Small intestine (tissue), 16 donors: ENCODE measurements at places on chromosomes 6 and 20.

GRCh38 chr6:56235245-56235644, 12.1 kb downstream of the COL21A1 start:
- no peak for DNase-seq
- no peaks in the 10 kb centered on the region for H3K27me3 ChIP-seq
- H3K4me3 ChIP-seq, result no peak overlapping the region
- H3K36me3 ChIP-seq, result no peaks in the 10 kb centered on the region

DNA sequence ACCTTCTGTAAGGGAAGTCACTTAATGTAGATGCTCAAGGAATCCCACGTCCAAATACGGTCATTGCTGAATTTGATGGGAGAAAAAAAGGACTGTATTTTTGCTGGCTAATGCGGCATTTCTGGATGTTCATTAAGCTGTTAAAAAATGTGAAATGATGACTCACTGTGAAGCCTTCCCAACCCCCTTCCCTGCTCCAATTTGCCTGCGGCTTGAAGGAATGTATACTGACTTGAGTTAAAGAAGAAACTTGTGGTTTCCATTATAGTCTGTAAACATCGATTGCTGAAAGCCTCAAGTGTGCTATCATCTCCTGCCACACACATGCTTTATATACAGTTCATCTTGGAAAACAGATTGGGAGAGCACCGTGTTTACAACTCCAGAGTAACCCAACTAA, 249.1 kb upstream of the JAG1 start:
- no peak overlapping the region for H3K27ac ChIP-seq
- no peaks in the 10 kb centered on the region for H3K4me1 ChIP-seq
- H3K27me3 ChIP-seq, result no peaks in the 10 kb centered on the region
- no peak overlapping the region for H3K4me3 ChIP-seq

- no peaks in the 10 kb centered on the region for H3K36me3 ChIP-seq
- H3K27ac ChIP-seq, result no peak overlapping the region
- no peak overlapping the region for H3K4me3 ChIP-seq
- no peaks in the 10 kb centered on the region for H3K4me1 ChIP-seq
Measured at GRCh38 chr6:119879731-119880130, 530.2 kb upstream of the MAN1A1 start.

- no peaks in the 10 kb centered on the region for H3K27me3 ChIP-seq
- no peak overlapping the region for H3K4me3 ChIP-seq
- no peaks in the 10 kb centered on the region for H3K36me3 ChIP-seq
Measured at GRCh38 chr6:95877480-95877879, 138.3 kb upstream of the FUT9 start.

- no peaks in the 10 kb centered on the region for H3K27me3 ChIP-seq
- H3K27ac ChIP-seq, result no peak overlapping the region
- DNase-seq, result no peak
- peaks cover 16% of the 10 kb centered on the region for H3K4me1 ChIP-seq
Measured at GRCh38 chr6:34243901-34244884, 4.6 kb downstream of the SMIM29 start.

GRCh38 chr20:38926142-38926933, at the start of gene FAM83D:
TSS of gene FAM83D (plus strand) at chr20:38926417. CDS start at chr20:38926443, 26 bp downstream.
- no peaks in the 10 kb centered on the region for H3K4me1 ChIP-seq
- H3K27me3 ChIP-seq, result no peaks in the 10 kb centered on the region
- H3K36me3 ChIP-seq, result no peaks in the 10 kb centered on the region
- no peak within 1 kb of the TSS for H3K27ac ChIP-seq
- peak; percentile 98 for DNase-seq

- peak; percentile 14 for DNase-seq
- no peaks in the 10 kb centered on the region for H3K36me3 ChIP-seq
Measured at GRCh38 chr6:110534731-110535492, 58.5 kb upstream of the SLC22A16 start.

DNA sequence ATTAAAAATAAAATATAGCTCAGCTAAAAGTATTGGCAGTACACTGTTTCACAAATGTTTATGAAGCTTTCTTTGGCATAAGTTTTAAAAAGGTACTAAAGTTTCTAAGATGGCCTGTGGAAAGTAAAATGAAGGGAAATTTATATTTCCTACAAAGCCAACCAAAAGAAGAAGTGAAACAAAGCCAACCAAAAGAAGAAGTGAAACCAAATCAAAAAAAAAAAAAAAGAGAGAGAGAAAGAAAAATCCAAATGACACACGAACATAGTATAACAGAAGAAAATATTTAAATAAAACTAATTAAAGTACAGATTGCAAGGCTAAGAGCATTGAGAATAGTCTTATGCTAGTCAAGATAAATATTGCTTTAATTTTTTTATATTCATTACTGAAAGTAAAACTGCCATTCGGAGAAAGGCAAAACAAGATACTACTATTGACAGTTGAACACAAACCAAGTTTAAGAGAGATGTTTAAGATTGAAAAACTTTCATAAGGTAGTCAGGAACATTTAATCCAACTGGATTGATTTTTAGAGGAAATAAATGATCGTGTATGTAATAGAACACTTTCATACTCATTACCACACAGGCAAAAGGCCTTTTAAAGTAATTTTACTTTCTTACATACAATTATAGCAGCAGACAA, 12.8 kb upstream of the KHDRBS2 start:
- no peak overlapping the region for H3K27ac ChIP-seq
- H3K4me1 ChIP-seq, result peaks cover 5% of the 10 kb centered on the region
- no peaks in the 10 kb centered on the region for H3K27me3 ChIP-seq
- DNase-seq, result no peak

GRCh38 chr6:162620073-162620472, 107.5 kb downstream of the PRKN start:
- no peak overlapping the region for H3K4me3 ChIP-seq
- no peak for DNase-seq
- H3K36me3 ChIP-seq, result no peaks in the 10 kb centered on the region

DNA sequence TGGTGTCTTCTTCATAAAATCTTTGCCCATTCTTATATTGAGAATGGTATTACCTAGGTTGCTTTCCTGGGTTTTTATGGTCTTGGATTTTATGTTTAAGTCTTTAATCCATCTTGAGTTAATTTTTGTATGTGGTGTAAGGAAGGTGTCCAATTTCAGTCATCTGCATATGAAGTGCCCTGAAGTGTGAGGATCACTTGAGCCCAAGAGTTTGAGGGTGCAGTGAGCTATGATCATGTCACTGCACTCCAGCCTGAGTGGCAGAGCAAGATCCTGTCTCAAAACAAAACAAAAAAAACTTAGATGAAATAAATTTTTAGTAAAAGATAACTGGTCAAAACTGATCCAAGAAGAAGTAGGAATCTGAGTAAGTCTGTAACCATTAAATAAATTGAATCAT, 215.4 kb downstream of the TBC1D7 start:
- no peaks in the 10 kb centered on the region for H3K4me1 ChIP-seq
- H3K36me3 ChIP-seq, result no peaks in the 10 kb centered on the region
- DNase-seq, result no peak
- H3K27me3 ChIP-seq, result no peaks in the 10 kb centered on the region

DNA sequence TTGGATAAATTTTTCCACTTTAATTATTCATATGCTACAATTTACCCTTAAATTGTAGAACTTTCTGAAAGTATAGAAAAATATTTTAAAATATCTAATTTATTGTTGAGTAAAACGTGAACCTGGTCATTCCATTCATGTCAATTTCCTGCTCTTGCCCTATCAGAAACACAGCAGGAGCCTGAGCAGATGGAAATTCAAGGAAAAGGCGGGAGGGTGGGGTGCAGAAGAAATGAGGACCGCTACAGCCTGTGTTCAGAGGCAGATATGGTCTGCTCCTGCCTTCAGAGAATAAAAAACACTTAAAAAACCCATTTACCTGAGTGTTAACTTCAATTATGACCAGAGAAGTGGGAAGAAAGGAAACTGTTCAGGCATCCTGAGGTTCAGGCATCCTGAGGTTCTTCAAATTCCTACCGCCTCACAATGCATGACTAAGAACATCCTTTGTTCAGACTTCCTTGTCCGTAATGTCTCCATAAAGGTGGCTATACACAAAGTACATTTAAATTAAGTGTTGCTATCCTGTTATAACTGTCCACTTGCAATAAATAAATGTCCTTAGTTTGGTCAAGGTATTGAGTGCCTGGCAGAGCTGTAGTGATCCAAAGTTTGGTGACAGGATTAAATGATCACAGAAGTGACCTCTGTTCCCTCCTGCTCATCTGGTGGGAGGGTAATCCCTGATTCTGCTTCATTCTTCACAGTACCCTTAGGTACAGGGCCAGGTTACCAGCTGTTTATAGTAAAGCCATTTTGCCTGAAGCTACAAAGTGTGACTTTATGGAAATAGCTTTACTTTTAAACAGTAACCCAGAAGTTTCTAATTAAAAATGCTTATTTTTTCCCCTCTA, 109.1 kb downstream of the MAN1A1 start:
- H3K4me1 ChIP-seq, result no peaks in the 10 kb centered on the region
- H3K36me3 ChIP-seq, result peaks cover 7% of the 10 kb centered on the region
- no peak overlapping the region for H3K27ac ChIP-seq

- no peak overlapping the region for H3K27ac ChIP-seq
- no peak for DNase-seq
- no peaks in the 10 kb centered on the region for H3K36me3 ChIP-seq
- H3K4me1 ChIP-seq, result no peaks in the 10 kb centered on the region
Measured at GRCh38 chr6:145699462-145699861, 35.9 kb downstream of the EPM2A start.

GRCh38 chr6:56541030-56541600, 101.6 kb downstream of the DST start:
- no peaks in the 10 kb centered on the region for H3K27me3 ChIP-seq
- peak overlapping the region; percentile 95 for H3K27ac ChIP-seq
- DNase-seq, result peak; percentile 79
- H3K4me1 ChIP-seq, result peaks cover 4% of the 10 kb centered on the region
- H3K4me3 ChIP-seq, result peak overlapping the region; percentile 67
- peaks cover 8% of the 10 kb centered on the region for H3K36me3 ChIP-seq

DNA sequence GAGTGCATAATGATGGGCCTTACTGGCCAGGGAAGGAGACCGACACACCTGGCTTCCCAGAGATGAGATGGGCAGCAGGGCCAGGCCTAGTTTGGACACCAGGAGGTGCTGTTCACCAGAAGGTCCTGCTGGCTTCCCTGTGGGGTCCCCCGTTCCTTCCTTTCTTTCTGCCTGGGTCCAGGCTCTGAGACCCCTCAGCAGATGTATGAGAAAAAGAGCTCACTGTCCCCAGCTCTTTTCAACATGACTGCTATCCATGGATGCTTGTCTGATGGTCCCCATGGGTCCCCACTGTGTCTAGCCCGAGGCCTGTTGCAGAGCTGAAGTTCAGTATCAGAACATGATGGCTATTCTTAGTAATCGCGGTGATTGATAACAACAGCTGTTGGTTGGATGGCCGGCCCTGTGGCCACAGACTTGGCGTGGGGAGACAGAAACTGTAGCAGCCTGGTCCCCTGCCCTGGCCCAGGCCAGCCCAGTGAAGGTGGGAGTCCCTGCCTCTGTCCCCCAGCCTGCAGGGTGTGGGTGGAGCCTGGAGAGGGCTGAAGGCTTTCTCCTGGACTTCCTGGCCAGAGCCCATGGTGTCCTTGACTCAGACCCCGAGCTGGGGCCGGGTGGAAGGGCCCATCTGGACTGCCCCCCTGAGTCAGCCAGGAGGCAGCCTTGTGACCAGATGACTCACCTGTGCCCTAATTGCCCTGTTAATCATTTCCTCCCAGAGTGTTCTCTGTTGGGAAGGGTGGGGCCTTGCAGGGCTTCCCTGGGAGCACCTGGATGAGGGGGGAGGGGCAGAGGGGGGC, 9.9 kb upstream of the BAK1 start:
- H3K27ac ChIP-seq, result peak overlapping the region; percentile 97
- no peaks in the 10 kb centered on the region for H3K36me3 ChIP-seq
- H3K27me3 ChIP-seq, result no peaks in the 10 kb centered on the region
- H3K4me3 ChIP-seq, result no peak overlapping the region
- H3K4me1 ChIP-seq, result peaks cover 2% of the 10 kb centered on the region

- no peaks in the 10 kb centered on the region for H3K27me3 ChIP-seq
- H3K36me3 ChIP-seq, result peaks cover 11% of the 10 kb centered on the region
- H3K4me3 ChIP-seq, result peak overlapping the region; percentile 99
- peak; percentile 57 for DNase-seq
- H3K4me1 ChIP-seq, result peaks cover 12% of the 10 kb centered on the region
Measured at GRCh38 chr20:6008254-6008653, 45.6 kb downstream of the LRRN4 start.

GRCh38 chr6:89430201-89430962, 2.6 kb upstream of the ANKRD6 start:
- no peaks in the 10 kb centered on the region for H3K4me1 ChIP-seq
- H3K36me3 ChIP-seq, result no peaks in the 10 kb centered on the region
- H3K4me3 ChIP-seq, result no peak overlapping the region
- H3K27ac ChIP-seq, result no peak overlapping the region

DNA sequence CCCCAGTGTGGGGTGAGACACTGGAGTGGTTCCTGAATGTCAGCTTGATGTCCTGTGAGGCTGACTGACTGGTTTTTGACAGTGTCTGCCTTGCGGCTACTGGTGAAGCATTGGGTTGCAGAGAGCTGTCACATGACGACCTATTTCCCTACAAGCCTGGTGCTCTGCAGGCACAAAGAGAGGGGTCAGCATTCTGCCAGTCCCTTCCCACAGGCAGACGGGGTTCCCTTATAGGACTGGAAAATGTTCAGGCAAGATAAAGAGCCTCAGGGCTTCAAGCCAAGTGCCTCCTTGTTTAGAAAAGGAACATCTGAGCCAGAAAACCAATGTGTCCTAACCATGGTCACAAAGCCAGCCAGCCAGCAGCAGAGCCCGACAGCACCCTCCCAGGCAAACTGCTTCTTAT, 11.0 kb downstream of the LY86 start:
- H3K36me3 ChIP-seq, result no peaks in the 10 kb centered on the region
- no peaks in the 10 kb centered on the region for H3K4me1 ChIP-seq
- H3K27me3 ChIP-seq, result no peaks in the 10 kb centered on the region
- no peak for DNase-seq

DNA sequence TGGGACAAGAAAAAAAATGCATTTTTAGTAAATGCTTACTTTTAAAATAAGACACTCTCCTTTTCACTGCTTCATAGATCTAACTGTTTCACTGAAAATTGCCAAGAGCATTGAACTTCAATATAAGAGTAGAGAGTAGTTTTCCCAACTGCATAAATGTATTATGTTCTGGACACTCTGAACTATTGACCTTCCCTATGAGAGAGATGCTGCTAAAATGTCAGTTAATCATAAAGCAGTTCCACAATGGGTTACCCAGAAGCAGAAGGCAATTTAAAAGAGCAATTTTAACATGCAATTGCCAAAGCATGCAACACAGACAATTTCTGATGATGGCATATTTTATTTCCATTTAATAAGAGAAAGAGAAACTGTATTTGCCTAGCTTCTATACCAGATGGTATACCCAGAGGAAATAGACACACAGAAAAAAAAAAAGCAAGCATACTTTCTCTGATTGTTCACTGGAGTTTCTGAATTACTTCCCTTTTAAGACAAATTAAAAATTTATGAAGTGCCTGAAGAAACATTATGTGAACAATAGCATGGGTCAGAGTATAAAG, 279.1 kb upstream of the THEMIS start:
- no peak for DNase-seq
- peaks cover 4% of the 10 kb centered on the region for H3K36me3 ChIP-seq
- no peaks in the 10 kb centered on the region for H3K4me1 ChIP-seq
- H3K27ac ChIP-seq, result no peak overlapping the region
- H3K27me3 ChIP-seq, result no peaks in the 10 kb centered on the region

- H3K27ac ChIP-seq, result no peak overlapping the region
- no peak for DNase-seq
- H3K4me1 ChIP-seq, result no peaks in the 10 kb centered on the region
- H3K36me3 ChIP-seq, result no peaks in the 10 kb centered on the region
Measured at GRCh38 chr6:21536280-21536766, 57.2 kb upstream of the SOX4 start.
